ENCODE measurements at places on chromosomes 11 and 22. TPM values are rescaled to one million over a fixed set of nuclear protein-coding genes. Genes with fewer than 3 reads are reported as not detected.

GRCh38 chr11:11389238-11389637, 36.2 kb upstream of the CSNK2A3 start:
- DNase-seq, result peak; percentile 34
- H3K4me1 ChIP-seq, result peaks cover under 1% of the 10 kb centered on the region
- no peaks in the 10 kb centered on the region for H3K27me3 ChIP-seq
- H3K27ac ChIP-seq, result no peak overlapping the region
- H3K4me3 ChIP-seq, result no peak overlapping the region
- H3K36me3 ChIP-seq, result no peaks in the 10 kb centered on the region

The TIGD3 gene
- not detected for total RNA-seq

- H3K27me3 ChIP-seq, result no peaks in the 10 kb centered on the region
- DNase-seq, result no peak
- no peak overlapping the region for H3K4me3 ChIP-seq
- H3K36me3 ChIP-seq, result no peaks in the 10 kb centered on the region
- no peaks in the 10 kb centered on the region for H3K4me1 ChIP-seq
- H3K27ac ChIP-seq, result no peak overlapping the region
These were observed 2.2 kb upstream of the OR51E2 start for GRCh38 chr11:4699697-4700435.

The ALDH3B1 gene
- 7.4 TPM for total RNA-seq

- H3K36me3 ChIP-seq, result no peaks in the 10 kb centered on the region
- no peaks in the 10 kb centered on the region for H3K27me3 ChIP-seq
- H3K4me3 ChIP-seq, result no peak overlapping the region
- H3K27ac ChIP-seq, result no peak overlapping the region
- DNase-seq, result no peak
These were observed 57.7 kb downstream of the PDGFD start for GRCh38 chr11:104106136-104106754.

DNA sequence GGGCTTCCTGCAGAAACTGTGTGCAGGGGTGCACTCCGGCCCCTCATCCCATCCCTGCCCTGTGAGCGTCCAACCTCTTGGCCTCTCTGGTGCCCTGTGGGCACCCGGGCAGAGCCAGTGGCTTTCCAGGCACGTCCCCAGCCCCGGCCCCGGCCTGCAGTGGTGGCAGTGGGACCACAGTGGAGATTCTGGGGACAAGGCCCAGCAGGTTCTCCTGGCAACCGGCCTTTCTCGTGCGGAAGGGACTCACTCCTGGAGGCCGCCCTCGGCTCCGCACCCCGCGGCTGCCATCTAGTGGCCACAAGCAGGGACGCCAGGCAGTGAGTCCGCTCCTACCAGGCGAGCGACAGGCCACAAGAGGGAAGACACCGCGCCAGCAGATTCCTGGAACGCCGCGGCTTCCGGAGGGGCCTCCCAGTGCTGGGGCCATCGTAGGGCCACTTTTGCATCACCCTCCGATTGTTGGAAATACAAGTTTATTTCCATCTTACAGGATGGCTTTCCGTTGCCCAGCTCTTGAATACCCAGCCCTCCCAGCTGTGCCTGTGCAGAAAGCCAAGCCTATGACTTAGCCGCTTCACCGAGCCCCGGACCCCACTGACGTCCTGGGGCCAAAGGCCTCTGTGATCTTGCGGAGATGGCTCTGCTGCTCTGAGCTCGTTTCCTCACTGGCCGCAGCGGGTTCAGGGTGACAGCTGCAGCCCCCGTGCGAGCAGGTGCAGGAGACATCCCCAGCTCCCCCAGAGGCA, 357.3 kb downstream of the CTTN start:
- H3K27ac ChIP-seq, result no peak overlapping the region
- DNase-seq, result peak; percentile 79
- H3K36me3 ChIP-seq, result no peaks in the 10 kb centered on the region
- H3K4me3 ChIP-seq, result no peak overlapping the region
- H3K27me3 ChIP-seq, result no peaks in the 10 kb centered on the region

GRCh38 chr22:36387709-36387958, 133 bp downstream of the MYH9 start:
- peak overlapping the region; percentile 94 for H3K4me3 ChIP-seq
- H3K27ac ChIP-seq, result peak overlapping the region; percentile 99
- H3K4me1 ChIP-seq, result peaks cover 5% of the 10 kb centered on the region
- no peak for DNase-seq

The APOL1 gene
- 142 TPM for total RNA-seq

The THY1 gene
- 0.64 TPM for total RNA-seq

GRCh38 chr11:126257764-126258163, 10.9 kb downstream of the SRPRA start:
- H3K4me1 ChIP-seq, result no peaks in the 10 kb centered on the region
- peaks cover 7% of the 10 kb centered on the region for H3K36me3 ChIP-seq
- H3K4me3 ChIP-seq, result no peak overlapping the region
- H3K27me3 ChIP-seq, result no peaks in the 10 kb centered on the region
- no peak overlapping the region for H3K27ac ChIP-seq
- no peak for DNase-seq

The RFPL2 gene
- not detected for total RNA-seq

The ILK gene
- total RNA-seq, result 66.5 TPM

- peaks cover 11% of the 10 kb centered on the region for H3K36me3 ChIP-seq
- no peaks in the 10 kb centered on the region for H3K27me3 ChIP-seq
- H3K4me3 ChIP-seq, result no peak overlapping the region
- no peak for DNase-seq
These were observed 18.8 kb downstream of the RTN4RL2 start for GRCh38 chr11:57479021-57479663.

The TLCD5 gene
- total RNA-seq, result 0.92 TPM

GRCh38 chr11:75946531-75947530, 131.8 kb downstream of the UVRAG start:
- DNase-seq, result no peak
- no peak overlapping the region for H3K27ac ChIP-seq
- no peak overlapping the region for H3K4me3 ChIP-seq

GRCh38 chr22:42977569-42977968, 37.4 kb downstream of the PACSIN2 start:
- H3K4me3 ChIP-seq, result no peak overlapping the region
- no peak overlapping the region for H3K27ac ChIP-seq
- no peak for DNase-seq
- H3K36me3 ChIP-seq, result no peaks in the 10 kb centered on the region
- no peaks in the 10 kb centered on the region for H3K27me3 ChIP-seq

The CNTF gene
- total RNA-seq, result 0.74 TPM

GRCh38 chr11:86591631-86592030, 80.8 kb downstream of the ME3 start:
- H3K4me3 ChIP-seq, result no peak overlapping the region
- H3K4me1 ChIP-seq, result no peaks in the 10 kb centered on the region
- H3K27ac ChIP-seq, result no peak overlapping the region
- H3K27me3 ChIP-seq, result no peaks in the 10 kb centered on the region

DNA sequence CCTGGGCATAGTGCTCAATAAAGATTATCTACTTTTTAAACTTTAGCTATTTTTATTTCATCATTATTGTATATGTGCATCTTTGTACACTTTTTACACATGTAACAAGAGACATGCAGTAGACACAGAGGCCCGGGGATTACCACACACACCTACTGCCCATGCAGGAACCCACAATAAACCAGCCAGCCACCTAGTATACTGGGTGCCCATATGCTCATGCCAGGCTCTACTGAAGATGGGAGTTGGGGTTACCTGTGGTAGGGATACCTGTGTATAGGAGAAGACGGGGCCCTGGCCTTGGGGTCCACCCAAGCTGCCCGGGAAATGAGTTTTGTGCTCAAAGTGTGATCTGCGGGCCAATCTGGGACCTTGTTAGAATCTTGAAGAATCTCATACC, 31.2 kb upstream of the P2RY2 start:
- H3K4me3 ChIP-seq, result no peak overlapping the region
- no peaks in the 10 kb centered on the region for H3K27me3 ChIP-seq
- no peak overlapping the region for H3K27ac ChIP-seq
- no peaks in the 10 kb centered on the region for H3K36me3 ChIP-seq
- no peaks in the 10 kb centered on the region for H3K4me1 ChIP-seq

DNA sequence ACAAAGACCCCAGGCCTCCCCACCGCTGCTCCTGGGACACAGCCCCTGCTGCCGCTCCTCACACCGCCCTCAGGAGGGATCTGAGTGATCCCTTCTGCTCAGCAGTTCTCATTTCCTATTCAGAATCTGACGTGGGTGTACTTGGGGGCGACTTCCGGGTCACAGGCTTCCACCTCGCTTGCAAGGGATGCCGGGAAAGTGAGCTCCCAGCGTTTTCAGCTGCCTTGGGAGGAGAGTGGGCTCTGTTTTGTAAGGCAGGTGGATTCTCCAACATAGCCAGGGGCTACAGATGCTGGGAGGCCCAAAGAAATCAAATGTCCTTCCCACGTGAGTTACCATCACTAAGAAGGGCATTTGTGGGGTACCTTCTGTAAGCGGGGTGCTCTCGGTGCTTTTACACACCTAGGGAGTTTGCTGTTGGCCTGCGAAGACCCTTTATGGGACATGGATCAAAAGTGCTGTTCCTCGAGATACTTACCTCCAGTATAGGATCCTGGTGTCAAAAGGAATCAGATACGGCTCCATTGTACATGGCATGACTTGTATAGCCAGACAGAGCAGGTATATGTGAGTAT, 9.7 kb upstream of the LRRC10B start:
- no peak for DNase-seq
- H3K36me3 ChIP-seq, result no peaks in the 10 kb centered on the region

The DEUP1 gene
- not detected for total RNA-seq

- no peaks in the 10 kb centered on the region for H3K36me3 ChIP-seq
- H3K4me1 ChIP-seq, result peaks cover 5% of the 10 kb centered on the region
- H3K4me3 ChIP-seq, result no peak overlapping the region
- no peaks in the 10 kb centered on the region for H3K27me3 ChIP-seq
- H3K27ac ChIP-seq, result no peak overlapping the region
These were observed 2.3 kb upstream of the CCDC88B start for GRCh38 chr11:64337538-64338249.

The TTLL8 gene
- total RNA-seq, result not detected

DNA sequence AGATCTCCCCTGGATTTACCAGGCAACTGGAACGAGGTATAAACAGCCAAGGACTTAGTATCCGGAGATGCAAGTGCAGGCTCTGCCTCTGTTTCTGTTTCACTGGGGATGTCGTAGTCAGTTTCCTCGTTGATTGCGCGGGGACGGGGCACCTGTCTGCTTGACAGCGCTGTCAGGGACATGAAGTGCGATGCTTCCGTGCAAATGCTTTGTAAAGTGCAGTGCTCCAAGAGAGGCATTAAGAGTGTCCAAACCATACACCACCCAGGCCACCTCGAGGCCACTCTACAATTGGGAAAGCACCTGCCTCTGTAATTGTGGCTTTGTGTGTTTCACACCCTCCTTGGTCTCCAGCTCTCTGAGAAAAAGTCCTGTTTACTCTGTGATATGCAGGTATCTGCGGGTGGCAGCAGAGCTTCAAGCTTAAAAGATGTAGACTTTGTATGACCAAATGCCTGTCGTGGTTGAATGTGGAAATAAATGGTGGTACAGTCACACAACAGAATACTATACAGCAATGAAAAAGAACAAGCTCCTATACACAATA, 18.6 kb upstream of the CD5 start:
- H3K4me1 ChIP-seq, result no peaks in the 10 kb centered on the region
- H3K27me3 ChIP-seq, result no peaks in the 10 kb centered on the region
- H3K36me3 ChIP-seq, result no peaks in the 10 kb centered on the region
- no peak overlapping the region for H3K4me3 ChIP-seq

The XKR3 gene
- total RNA-seq, result not detected

DNA sequence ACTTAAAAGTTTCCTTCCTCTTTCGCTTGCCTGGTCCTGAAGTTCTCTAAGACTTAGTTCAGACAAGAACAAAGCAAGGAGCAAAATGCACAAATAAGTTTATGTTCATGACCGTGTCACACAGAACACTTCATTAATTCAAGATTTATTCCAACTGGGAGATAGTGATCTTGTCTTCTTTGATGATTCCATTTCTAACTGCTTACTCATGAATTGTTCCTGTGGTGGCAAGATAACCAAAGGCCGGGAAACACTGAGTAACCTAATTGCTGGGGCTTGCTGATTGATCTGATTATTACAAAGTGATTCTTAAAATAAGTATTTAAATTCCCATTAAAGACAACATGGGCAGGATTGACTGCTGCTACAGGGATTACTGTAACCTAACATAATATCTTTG, 1462.9 kb upstream of the RAG2 start:
- DNase-seq, result no peak
- H3K36me3 ChIP-seq, result no peaks in the 10 kb centered on the region
- H3K27ac ChIP-seq, result no peak overlapping the region

- DNase-seq, result peak; percentile 84
- peaks cover 7% of the 10 kb centered on the region for H3K4me1 ChIP-seq
- no peak overlapping the region for H3K4me3 ChIP-seq
- peak overlapping the region; percentile 71 for H3K27ac ChIP-seq
- H3K27me3 ChIP-seq, result no peaks in the 10 kb centered on the region
These were observed 17.6 kb downstream of the PLA2G6 start for GRCh38 chr22:38163844-38164550.

DNA sequence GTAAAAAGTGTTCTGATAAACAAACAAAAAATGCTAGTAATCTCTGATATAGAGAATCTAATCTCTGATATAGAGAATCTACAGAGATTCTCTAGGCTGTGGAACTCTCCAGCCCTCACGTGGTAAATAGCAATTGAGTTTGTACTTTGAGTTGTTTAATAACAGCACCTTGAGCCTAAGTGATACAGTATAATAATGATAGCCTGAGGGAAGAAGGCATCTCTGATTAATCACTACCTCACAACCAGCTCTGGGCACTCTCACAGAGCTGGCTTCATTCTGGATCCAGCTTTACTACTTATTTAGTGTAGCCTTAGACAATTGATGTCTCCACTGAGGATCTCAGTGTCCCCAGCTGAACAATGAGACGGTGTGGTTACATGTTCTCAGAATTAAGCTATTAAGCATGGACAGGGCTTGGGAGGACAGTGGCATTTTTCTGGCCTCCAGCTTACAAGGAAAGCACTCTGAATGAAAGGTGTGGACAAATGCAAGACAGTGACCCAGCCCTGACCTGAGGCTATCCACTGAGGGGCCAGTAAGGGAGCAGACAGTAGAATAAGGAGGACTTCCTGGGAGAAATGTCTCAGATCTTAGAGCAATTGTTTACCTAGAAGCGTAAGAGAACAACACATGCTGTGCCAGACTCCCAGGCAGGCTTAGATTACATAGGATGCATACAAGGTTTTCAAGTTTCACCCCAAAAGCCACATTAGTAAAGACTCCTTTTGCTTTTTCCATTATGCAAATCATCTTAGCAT, 88.7 kb upstream of the DRD2 start:
- no peaks in the 10 kb centered on the region for H3K36me3 ChIP-seq
- no peaks in the 10 kb centered on the region for H3K27me3 ChIP-seq
- no peaks in the 10 kb centered on the region for H3K4me1 ChIP-seq
- no peak overlapping the region for H3K4me3 ChIP-seq

DNA sequence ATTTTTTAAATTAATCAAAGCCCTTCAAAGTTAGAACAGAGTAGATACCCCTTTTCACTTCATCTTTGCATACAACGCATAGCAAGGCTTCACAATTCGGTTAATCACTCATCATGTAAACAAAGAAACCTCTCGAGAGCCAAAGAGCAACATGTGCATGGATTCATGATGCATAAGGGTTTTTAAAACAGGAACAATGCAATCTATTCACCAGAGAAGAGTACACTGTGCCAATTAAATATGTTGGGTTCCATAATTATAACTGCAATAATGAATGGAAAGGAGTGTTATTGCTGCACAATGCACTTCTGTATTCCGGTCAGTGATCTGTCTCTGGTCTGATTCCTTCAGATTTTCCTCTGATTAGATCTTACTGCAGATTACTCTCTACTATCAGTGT, 45.3 kb downstream of the CADM1 start:
- H3K4me1 ChIP-seq, result peaks cover 11% of the 10 kb centered on the region
- no peak overlapping the region for H3K27ac ChIP-seq
- H3K4me3 ChIP-seq, result no peak overlapping the region
- no peaks in the 10 kb centered on the region for H3K36me3 ChIP-seq
- DNase-seq, result no peak
